NK-92 treated with Interleukin-12 subunit alpha and Interleukin-12 subunit beta, amount 100 ng/mL, for 24 hours (cell line): ENCODE measurements at places on chromosomes 5 and 9.

DNA sequence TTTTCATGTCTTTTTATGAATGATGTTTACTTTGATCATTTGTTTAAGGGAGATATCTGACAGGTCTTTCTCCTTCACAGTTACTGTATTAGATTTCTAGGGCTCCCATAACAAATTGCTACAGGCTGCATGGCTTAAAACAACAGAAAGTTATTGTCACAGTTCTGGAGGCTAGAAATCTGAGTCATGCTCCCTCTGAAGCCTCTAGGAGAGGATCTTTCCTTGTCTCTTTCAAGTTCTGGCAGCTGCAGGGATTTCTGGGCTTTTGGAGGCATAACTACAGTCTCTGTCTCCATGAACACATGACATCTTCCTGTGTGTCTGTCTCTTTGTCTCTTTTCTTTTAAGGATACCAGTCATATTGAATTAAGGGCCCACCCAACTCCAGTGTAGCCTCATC is 557.3 kb upstream of the SEMA6A start:
- DNase-seq = no peak

GRCh38 chr5:133327946-133328401 is 276.2 kb downstream of the HSPA4 start:
- DNase-seq = no peak

DNA sequence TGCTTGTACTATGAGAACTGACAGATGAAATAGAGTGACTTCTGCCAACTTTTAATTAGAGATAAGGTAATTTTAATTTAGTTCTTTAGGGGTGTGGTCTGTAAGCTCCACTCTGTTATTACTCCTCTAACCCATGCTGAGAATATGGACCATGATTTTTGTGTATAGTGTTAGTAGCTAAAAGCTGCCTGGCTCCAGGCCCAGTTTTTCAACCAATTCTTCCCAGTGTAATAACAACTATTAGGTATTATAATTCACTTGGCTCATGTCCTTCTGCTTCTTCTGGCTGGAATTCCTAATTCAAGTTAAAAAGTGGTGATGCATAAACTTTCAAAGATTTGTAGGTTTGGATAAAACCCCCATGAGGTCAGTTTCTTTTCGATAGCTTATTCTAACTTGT is 216.3 kb downstream of the ISL1 start:
- no peak for DNase-seq

GRCh38 chr9:111316796-111317195 is 13.2 kb downstream of the OR2K2 start:
- DNase-seq = no peak

DNA sequence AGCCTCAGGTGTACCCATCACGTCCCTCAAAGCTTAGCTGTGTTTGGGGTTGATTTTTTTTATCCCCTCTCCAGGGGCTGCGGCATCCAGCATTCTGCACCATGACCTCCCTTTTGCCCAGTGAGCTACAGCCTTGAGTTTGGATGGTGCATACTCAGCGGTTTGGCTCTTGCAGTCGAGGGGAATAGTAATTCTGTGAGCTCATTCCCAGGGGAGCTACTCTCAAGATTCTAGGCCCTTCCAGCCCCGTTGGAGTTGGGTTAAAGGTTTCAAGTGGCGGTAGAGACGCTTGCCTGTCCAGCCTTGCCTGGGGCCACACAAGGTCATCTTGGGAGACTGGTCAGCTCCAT is 102.2 kb upstream of the SPRY4 start:
- DNase-seq = no peak
